ENCODE measurements at places on chromosomes 2 and 18.

GRCh38 chr2:71602581-71602980, 149.2 kb downstream of the DYSF start:
- no peak for DNase-seq

- DNase-seq, result no peak
Measured at GRCh38 chr18:35201256-35201931, 39.4 kb upstream of the ZNF397 start.

DNA sequence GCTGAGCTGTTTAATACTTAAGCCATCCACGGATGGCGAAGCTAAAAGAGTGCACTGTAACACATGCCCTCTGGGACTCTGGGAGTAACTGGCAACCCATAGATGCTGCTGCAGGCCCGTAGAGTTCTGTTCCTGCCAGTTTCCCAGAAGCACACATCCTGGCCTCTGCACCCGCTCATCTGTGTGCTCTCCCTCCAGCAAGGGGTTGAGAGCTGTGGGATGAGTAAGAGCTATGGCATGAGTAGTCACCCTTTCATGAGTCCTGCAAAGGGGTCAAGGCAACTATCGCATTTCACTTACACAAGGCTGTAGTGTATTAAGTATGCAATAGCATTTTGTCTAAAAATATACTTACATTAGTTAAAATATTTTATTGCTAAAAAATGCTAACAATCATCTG, 1341.8 kb upstream of the NXPH2 start:
- DNase-seq, result no peak

GRCh38 chr2:236171181-236171679, 3.0 kb upstream of the GBX2 start:
- DNase-seq, result no peak

- DNase-seq, result no peak
Measured at GRCh38 chr2:237196866-237197618, 111.4 kb downstream of the COPS8 start.

- peak; percentile 37 for DNase-seq
Measured at GRCh38 chr2:23939987-23940717, at the start of gene UBXN2A. Gene UBXN2A, plus strand, starts transcription at chr2:23940463. Its CDS starts 17,852 bp downstream, at chr2:23958315.

- no peak for DNase-seq
Measured at GRCh38 chr2:148568597-148568996, 76.0 kb upstream of the EPC2 start.

DNA sequence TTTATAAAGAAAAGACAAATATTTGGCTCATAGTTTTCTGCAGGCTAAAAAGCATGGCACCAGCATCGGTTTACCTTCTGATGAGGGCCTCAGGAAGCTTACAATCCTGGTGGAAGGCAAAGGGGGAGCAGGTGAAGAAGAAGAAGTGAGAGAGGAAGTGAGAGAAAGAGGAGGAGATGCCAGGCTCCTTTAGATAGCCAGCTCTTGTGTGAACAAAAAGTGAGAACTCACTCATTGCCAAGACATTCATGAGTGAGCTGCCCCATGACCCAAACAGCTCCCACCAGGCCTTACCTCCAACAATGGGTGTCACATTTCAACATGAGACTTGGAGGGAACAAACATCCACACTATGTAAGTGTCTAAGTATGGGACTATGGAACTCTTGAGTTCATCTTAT, 14.3 kb downstream of the CCDC150 start:
- no peak for DNase-seq

DNA sequence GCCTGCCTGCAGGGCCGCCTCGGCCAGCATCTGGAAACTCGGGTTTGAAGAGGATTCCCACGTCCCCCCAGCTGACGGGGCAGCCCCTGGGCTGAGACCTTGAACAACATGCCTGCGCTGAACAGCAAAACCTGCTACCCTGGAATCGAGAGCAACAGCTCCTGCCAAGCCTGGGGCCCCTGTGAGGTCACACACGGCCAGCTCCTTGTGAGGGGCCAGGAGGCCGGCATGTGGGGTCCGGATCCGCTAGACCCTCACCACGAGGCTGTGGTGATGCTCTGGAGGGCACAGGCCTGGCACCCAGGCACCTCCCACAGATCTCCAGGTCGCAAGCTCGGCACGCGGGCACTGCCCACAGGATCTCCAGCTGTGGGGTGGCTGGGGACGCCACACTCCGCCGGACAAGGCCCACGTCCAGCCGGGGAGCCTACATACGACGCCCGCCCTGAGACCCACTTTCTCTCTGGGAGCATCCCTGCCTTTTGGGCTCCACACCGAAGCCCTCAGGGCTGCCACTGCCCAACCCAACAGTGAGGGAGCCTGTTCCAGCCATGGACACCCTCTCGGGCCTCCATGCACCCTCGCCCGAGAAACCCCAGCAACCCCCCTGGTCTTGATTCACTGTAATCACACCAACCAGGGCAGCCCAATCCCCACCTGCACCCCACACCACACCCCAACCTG, 34.1 kb downstream of the SLC66A2 start:
- DNase-seq, result no peak

DNA sequence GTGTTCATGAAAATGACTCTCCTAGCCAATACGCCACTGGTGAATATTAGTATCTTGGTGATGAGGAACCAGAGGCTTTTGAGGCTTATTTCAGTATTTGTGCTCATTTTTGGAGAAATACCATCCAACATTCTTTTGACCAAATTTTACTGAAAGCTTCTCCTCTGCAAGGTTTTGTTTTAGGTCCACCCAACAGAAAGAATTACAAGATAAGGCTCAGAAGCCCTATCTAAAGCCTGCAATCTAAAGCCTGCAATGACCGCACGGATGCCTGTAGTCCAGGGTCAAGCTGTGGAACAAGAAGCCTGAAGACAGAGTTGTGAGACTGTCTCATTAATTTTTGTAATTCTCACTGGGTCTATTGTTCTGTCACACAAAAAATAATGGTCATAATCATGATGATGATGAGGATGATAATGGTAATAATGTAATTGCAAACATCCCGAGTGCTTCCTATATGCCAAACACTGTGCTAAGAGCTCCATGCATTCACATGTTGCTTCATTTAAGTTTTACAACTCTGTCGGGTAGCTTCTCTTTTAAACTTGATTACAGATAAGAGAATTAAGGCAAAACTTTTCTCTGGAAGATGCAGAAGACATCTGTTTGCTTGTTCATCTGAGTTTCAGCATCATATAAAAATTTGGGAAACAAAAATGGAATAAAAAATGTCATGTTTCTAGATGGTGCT, 33.2 kb upstream of the NCOA1 start:
- no peak for DNase-seq

- DNase-seq, result no peak
Measured at GRCh38 chr2:27832396-27832795, 57.8 kb downstream of the RBKS start.

DNA sequence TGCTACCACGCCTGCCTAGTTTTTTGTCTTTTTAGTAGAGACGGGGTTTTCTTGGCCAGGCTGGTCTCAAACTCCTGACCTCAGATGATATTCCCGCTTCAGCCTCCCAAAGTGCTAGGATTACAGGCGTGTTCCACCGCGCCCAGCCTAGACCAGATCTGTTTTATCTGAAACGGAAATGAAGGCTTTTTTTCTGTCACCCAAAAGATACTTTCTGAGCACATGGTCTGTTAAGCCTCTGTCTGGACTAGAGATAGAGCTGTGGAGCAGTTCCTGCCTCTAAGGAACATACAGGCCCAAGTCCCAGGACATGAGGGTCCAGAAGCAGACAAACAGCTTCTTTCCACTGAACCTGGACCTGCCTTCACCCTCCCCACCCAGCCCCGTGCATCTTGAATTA, 43.6 kb upstream of the PTMA start:
- no peak for DNase-seq

GRCh38 chr18:3901811-3902210, 451.8 kb downstream of the TGIF1 start:
- DNase-seq, result no peak

GRCh38 chr2:12070581-12070980, 324.1 kb downstream of the LPIN1 start:
- no peak for DNase-seq

GRCh38 chr2:113273027-113273551, 5.6 kb downstream of the PAX8 start:
- no peak for DNase-seq

DNA sequence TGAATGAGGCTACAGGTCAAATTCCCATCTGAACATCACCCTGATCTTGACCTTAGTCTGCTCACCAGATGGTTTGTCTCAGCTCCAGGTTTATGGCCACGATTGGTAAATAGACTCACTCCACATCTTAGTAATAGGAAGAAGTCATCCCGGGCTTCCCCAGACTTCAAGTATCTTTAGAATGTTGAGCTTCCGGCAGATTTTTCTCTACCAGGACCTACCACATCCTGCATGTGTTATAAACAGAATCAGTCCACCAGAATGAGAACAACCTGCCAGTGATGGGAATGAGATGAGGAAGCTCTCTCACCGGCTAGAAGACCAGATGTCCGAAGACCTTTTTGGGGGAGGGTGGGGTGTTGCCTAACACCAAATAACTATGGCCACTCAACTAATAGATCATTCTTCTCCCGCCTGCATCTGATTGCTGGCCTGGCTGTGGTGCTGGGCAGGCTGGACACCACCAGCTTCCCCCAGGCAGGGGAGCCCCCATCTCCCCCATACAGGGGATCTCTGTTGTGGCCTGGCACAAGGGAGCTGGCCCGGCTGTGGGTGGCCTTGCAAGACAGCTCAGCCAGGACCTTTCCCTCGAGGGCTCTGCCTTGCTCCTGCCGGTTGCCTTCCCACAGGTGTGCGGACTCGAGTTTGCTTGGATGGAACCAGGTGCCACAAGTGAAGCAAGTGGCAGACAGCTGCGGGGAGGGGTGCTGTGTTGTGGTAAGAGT, 88.5 kb downstream of the SH3RF3 start:
- DNase-seq, result no peak

DNA sequence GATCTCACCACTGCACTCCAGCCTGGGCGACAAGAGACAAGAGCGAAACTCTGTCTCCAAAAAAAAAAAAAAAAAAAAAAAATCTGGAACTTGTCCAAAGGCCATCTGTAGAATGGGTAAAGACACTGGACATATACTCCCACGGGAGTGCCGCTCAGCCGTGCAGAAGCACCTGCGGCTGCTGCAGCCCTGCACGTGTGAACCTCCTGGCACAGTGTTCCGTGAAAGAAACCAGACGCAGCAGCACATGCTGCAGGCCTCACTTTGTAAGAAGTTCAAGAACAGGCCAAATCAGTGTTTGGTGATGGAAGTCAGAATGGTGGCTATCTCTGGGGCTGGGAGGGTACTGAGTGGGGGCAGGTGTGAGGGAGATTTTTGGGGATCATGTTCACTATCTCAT, 6.5 kb downstream of the CHRND start:
- no peak for DNase-seq

- no peak for DNase-seq
Measured at GRCh38 chr2:136502660-136503059, 262.7 kb upstream of the THSD7B start.

GRCh38 chr18:3297025-3297984, 35.4 kb downstream of the MYL12B start:
- peak; percentile 93 for DNase-seq

DNA sequence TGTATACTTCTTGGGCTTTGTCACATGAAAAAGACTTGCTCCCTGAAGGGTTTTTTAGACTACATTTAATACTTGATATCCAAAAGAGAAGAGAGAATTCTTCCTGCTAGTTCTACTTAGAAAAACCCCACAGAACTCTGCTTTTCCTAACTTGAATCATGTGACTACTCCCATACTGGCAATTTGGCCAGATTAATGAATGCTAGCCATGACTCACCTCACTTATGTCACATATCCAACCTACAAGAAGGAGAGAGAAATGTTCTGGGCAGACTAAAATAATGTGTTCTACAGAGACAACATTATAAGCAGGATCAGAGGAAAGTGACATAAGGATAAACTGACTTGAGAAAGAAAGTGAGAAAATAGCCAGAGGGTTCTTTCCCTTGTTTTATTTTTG, 249.3 kb upstream of the GULP1 start:
- DNase-seq, result no peak

GRCh38 chr2:28447943-28448792, 47.7 kb upstream of the PLB1 start:
- no peak for DNase-seq

- no peak for DNase-seq
Measured at GRCh38 chr2:59920307-59920706, 633.1 kb downstream of the BCL11A start.

GRCh38 chr2:124584615-124585014, 559.5 kb downstream of the CNTNAP5 start:
- DNase-seq, result no peak

- no peak for DNase-seq
Measured at GRCh38 chr2:188569431-188570165, 277.9 kb downstream of the GULP1 start.

GRCh38 chr2:168432565-168433186, 23.4 kb upstream of the CERS6 start:
- DNase-seq, result no peak

DNA sequence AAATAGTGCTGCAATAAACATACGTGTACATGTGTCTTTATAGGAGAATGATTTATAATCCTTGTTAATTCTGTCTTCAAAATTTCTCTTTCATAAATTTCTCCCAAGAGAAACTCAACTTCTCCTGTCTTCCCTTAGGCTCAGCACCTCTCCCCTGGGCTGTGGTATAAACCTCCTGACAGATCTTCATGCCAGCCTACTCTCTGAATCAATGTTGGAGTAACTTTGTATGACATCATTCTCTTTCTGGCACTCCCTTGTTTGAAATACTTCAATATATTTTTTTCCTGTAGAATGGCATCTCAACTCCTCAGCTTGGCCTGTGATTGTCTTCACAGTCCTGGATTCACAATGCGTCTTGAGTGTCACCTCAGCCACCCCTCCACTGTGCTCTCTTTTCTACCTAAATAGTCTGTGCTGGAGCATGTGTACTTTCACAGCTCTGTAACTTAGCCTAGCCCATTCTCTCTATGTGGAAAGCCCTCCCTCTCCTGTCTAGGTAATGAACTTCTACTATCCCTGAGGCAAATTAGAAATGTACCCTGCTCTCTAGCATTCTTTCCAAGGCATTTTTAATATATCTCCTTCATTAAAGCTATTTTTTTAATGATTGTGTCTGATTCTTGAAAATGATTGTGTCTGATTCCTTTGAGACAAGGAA, 649.9 kb upstream of the FANCL start:
- no peak for DNase-seq

- no peak for DNase-seq
Measured at GRCh38 chr2:70785137-70785911, 5.1 kb downstream of the FIGLA start.

GRCh38 chr2:6827566-6828298, 38.0 kb downstream of the CMPK2 start:
- DNase-seq, result no peak

GRCh38 chr18:37230768-37231167, 334.8 kb downstream of the CELF4 start:
- no peak for DNase-seq

GRCh38 chr2:225010804-225011203, 31.5 kb downstream of the DOCK10 start:
- no peak for DNase-seq

GRCh38 chr2:38120829-38121228, 44.9 kb upstream of the CYP1B1 start:
- DNase-seq, result no peak
